ENCODE measurements at places on chromosomes 7 and 10. TPM values are rescaled to one million over a fixed set of nuclear protein-coding genes. Genes with fewer than 3 reads are reported as not detected.
A peak's percentile ranks its signal among the peaks of the same experiment; 100 is the strongest.

- no peaks in the 10 kb centered on the region for H3K4me1 ChIP-seq
- no peaks in the 10 kb centered on the region for H3K27me3 ChIP-seq
- no peak for DNase-seq
- H3K4me3 ChIP-seq, result no peak overlapping the region
- H3K27ac ChIP-seq, result no peak overlapping the region
These were observed 588.1 kb upstream of the SEMA3D start for GRCh38 chr7:85774986-85775385.

- no peak overlapping the region for H3K4me3 ChIP-seq
- H3K27me3 ChIP-seq, result no peaks in the 10 kb centered on the region
- peaks cover 71% of the 10 kb centered on the region for H3K36me3 ChIP-seq
- H3K27ac ChIP-seq, result peak overlapping the region; percentile 89
These were observed 26.8 kb downstream of the PRPF18 start for GRCh38 chr10:13613519-13613918.

- peaks cover 25% of the 10 kb centered on the region for H3K4me1 ChIP-seq
- DNase-seq, result no peak
- H3K27ac ChIP-seq, result no peak overlapping the region
- no peaks in the 10 kb centered on the region for H3K27me3 ChIP-seq
- H3K36me3 ChIP-seq, result no peaks in the 10 kb centered on the region
- no peak overlapping the region for H3K4me3 ChIP-seq
These were observed 135.7 kb upstream of the GDF10 start for GRCh38 chr10:47164126-47164799.

DNA sequence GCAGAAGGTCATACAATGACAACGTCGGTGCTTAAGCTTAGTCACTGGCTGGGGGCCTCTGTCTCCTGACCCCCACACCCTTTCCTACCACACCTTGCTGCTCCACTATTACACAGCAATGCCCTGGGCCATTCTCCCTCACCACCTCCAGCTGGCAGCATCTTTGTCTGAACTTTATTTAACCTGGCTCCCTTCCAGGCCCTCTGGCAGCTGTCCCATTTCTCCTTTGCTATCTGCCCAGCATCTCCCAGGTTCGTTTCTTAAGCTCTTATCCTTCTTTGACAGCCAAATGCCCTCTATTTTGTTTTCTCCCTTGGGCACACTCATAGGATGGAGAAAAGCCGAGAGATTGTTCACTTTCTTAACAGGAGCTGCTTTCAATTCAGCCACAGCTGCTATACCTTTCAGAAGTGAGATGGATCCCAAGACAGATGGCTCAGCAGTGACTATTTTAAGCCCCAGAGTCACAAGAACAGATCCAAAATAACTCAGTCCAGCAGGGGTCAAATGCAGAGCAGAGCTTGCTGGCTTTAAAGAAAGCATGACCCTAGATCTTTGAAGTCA lies 1277.1 kb upstream of the AUTS2 start:
- DNase-seq, result peak; percentile 50
- peaks cover 15% of the 10 kb centered on the region for H3K4me1 ChIP-seq
- peak overlapping the region; percentile 67 for H3K27ac ChIP-seq
- H3K4me3 ChIP-seq, result no peak overlapping the region
- H3K27me3 ChIP-seq, result no peaks in the 10 kb centered on the region

DNA sequence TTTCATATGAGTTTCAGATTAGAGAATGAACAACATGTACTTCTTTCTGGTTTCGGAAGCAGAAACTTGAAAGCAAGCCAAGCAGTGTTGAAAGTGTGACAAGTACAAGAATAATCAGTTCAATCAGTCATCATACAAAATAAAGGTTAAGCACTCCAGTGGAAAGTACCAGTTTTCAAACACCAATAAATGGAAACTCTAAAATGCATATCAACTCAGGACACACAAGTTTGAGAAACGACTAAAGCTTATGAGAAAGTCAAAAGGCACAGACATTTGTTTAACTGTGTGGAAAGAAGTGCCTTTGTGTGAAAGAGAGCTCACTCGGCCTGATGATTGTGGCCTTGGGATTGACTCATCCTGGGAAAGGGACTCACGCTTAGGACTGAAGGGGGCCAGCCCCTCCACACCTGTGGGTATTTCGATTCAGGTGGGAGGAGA lies 60.6 kb upstream of the AKR1C1 start:
- H3K27me3 ChIP-seq, result no peaks in the 10 kb centered on the region
- no peaks in the 10 kb centered on the region for H3K4me1 ChIP-seq
- H3K27ac ChIP-seq, result no peak overlapping the region
- no peak overlapping the region for H3K4me3 ChIP-seq
- H3K36me3 ChIP-seq, result no peaks in the 10 kb centered on the region

GRCh38 chr10:128095027-128095752 lies 31.0 kb downstream of the MKI67 start:
- H3K27ac ChIP-seq, result no peak overlapping the region
- H3K4me1 ChIP-seq, result no peaks in the 10 kb centered on the region
- H3K27me3 ChIP-seq, result no peaks in the 10 kb centered on the region
- no peak for DNase-seq
- H3K36me3 ChIP-seq, result peaks cover 23% of the 10 kb centered on the region

Gene PDZD7
- 1.9 TPM for polyA plus RNA-seq

DNA sequence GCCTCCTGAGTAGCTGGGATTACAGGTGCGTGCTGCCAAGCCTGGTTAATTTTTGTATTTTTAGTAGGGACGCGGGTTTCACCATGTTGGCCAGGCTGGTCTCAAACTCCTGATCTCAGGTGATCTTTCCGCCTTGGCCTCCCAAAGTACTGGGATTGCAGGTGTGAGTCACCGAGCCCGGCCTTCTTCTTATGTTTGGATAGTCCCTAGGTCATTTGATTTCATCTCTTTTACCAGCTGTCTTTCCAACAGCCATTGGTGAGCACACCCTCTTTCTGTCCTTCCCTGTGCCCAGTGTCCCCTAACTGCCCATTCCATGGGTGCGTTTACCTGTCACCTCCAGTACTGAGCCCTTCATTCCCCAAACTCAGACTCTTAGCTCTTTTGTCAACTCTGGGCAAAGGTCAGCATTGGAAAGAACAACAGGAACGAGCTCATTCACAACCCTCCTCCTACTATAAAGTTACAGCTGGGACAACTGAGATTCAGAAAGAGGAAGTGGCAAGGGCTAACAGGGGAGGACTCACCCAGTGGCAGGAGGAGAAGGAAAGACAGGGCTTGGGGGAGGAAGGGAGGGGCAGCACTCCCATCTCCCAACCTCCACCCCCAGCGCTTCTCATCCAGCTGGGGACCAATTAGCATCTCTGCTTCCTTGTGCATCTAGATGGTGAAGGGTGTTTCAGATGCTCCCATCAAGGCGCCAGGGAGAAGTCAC lies 5.6 kb downstream of the SSC4D start:
- DNase-seq, result no peak
- H3K27ac ChIP-seq, result no peak overlapping the region
- H3K36me3 ChIP-seq, result no peaks in the 10 kb centered on the region
- H3K4me1 ChIP-seq, result no peaks in the 10 kb centered on the region
- H3K27me3 ChIP-seq, result no peaks in the 10 kb centered on the region

Gene ZYX
- 271 TPM for polyA plus RNA-seq

GRCh38 chr7:141695803-141696289 lies 6.1 kb downstream of the DENND11 start:
- H3K27me3 ChIP-seq, result no peaks in the 10 kb centered on the region
- peaks cover 14% of the 10 kb centered on the region for H3K4me1 ChIP-seq
- H3K4me3 ChIP-seq, result no peak overlapping the region
- H3K27ac ChIP-seq, result no peak overlapping the region

Data from SK-N-SH (cell line).